D721Med (cell line): ENCODE measurements at places on chromosomes 4 and X.

- DNase-seq, result no peak
Measured at GRCh38 chrX:14832151-14832550, 40.7 kb downstream of the FANCB start.

- DNase-seq, result no peak
Measured at GRCh38 chrX:31228415-31228832, 156.6 kb upstream of the FTHL17 start.

DNA sequence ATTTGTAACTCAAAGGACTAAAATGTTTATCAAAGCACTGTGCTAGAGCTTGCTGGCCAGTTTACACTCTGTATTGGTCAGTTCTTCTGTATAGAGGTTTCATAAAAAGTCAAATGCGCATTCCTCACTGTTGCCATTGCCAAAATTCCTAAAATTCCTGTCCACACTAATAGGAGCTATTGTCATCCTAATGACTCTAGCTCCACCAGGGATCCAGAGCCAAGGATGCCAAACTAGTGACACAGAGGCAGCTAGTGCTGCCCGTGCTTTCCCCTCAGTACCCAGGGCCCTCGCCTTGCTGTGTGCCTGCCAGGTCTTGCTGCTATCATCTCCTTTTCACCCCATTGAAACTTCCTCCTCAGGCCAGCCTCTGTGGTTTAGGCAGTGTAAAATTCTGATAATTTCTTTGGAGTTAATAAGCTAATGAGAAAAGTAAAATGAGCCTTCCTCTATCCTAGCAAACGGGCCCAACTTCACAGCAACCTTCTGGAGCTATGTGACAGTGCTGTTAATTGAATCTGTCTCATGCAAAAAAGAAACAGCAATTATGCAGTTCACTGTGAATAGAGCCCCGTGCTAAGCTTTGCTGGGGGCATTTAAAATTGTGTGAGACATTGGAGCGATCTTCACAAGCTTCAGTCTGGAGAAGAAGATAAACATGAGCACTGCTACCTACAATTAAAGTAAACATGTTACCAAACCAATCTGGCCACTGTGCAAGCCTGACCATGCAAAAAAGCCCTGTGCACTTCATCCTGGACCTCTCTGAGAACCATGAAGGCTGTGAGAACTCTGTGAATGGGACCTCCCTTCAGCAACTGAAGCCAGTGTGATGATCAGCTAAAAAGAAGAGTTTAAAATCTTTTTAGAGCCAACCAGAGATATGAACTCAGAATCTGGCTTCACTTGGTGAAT lies 43.1 kb upstream of the FGF2 start:
- DNase-seq, result no peak

GRCh38 chrX:136168929-136169735 lies 21.8 kb downstream of the FHL1 start:
- no peak for DNase-seq

GRCh38 chrX:1754077-1754476 lies 139.2 kb downstream of the ASMT start:
- DNase-seq, result no peak

GRCh38 chr4:118587946-118588345 lies 97.2 kb upstream of the METTL14 start:
- no peak for DNase-seq

DNA sequence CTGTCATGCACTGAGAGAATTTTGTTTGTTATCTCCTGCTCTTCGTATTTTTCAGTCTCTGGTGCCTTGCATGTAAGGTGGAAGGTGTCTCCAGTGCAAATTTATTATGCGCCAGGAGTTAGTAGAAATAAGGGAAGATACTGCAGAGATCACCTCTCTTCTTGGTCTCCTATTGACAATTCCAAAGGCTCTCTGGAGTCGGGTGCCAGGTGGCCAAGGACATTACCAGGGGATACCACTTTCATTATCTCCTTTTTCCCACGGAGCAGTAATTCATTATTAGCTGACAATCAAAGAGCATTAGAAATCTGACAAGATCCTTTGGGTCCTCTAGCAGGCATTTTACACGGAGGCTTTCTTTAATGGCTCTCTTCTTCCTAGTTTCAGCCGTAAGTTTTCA lies 26.0 kb downstream of the ADD1 start:
- DNase-seq, result no peak

GRCh38 chr4:20254511-20255250 lies 3.0 kb downstream of the SLIT2 start:
- no peak for DNase-seq

DNA sequence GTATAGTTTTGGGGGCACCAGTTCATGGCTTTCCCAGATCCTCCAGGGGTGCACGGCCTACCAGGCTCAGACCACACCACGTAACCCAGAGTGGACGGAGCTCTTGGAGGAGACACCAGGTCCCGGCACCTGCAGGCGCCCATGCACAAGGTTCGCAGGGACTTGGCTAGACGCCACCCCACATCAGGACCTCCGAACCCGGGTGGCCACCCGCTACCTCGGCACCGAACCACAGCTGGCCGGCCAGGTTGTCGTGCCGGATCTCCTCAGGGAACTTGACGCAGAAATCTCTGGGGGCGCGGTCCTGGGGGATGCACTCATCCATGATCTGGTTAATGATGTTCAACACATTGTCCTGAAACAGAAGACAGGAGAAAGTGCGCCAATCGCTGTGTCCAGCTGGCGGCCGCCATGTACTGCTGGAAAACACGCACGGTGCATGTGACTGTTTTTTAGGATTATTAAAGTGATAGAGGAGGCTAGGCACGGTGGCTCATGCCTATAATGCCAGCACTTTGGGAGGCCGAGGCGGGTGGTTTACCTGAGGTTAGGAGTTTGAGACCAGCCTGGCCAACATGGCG lies 77.1 kb downstream of the ZFYVE28 start:
- DNase-seq, result no peak

GRCh38 chr4:184255871-184256642 lies 38.4 kb upstream of the ENPP6 start:
- DNase-seq, result no peak
